Activated naive CD4-positive, alpha-beta T cell (primary cell): ENCODE measurements at places on chromosomes 2 and 18.

- DNase-seq = no peak
Measured at GRCh38 chr2:46847185-46847710, 68.4 kb downstream of the MCFD2 start.

DNA sequence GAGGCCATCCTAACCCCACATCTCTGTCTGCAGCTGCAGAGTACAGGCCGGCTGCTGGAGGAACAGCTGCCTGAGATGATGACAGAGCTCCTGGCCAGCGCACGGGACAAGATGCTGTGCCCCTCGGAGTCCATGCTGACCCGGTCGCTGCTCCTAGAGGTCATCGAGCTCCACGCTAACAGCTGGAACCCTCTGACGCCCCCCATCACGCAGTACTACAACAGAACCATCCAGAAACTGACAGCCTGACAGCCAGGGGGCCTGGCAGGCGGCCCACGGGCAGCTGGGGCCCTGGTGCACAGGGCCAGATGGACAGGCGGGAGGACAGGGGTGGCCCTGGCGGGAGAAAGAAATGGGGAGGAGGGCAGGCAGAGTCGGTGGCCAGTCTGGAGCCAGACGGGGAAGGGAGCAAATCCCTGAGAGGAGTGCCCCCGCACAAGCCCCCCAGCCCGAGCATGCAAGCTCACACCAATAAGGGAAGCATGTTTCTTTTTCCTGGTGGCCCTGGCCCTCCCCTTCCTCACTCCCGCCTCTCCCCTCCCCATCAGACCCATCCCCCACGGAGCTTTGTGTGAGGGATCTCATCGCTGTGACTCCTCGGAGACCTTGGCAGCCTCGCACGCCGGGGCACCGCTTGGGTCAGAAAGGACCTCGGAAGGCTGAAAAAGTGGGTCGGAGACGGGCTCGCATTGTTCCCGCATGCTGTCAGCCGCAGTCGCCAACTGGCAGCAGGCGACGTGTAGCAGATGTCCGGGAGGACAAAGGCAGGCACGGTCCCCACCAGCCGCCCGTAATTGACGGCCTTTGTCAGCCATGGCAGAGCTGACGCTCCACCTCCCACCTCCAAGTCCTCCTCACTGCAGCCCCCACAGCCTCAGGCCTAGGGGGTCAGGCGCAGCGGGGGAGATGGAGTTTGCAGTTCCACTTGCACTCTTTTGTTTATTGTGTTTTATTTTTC is 91.2 kb downstream of the SMAD7 start:
- no peak for DNase-seq

DNA sequence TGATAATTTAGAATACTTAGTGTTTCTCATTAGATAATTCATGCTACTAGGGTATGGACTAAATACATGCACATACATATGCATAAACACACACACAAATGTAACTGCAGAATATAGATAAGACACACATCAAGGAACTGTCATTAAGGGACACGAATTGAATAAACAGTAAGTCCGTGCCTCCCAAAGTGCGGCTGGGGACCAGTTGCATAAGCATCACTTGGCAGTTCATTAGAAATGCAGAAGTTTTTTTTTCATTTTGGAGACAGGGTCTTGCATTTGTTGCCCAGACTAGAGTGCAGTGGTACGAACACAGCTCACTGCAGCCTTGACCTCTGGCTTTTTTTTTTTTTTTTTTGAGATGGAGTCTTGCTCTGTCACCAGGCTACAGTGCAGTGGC is 130.0 kb upstream of the CCDC195 start:
- DNase-seq = no peak

- DNase-seq = no peak
Measured at GRCh38 chr18:60331890-60332289, 40.7 kb downstream of the MC4R start.

DNA sequence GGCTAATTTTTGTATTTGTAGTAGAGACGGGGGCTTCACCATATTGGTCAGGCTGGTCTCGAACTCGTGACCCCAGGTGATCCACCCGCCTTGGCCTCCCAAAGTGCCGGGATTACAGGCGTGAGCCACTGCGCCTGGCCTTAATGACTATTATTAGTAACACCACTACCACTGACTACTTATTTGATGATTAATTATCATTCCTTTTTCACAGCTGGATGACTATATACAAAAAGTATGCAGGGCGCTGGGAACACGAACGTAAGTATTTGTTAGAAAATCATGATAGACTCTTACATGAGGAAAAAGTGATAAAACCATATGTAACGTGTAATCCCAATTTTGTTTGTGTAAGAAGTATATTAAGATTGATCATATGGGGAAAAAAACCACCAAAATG is 21.6 kb downstream of the DARS1 start:
- no peak for DNase-seq

DNA sequence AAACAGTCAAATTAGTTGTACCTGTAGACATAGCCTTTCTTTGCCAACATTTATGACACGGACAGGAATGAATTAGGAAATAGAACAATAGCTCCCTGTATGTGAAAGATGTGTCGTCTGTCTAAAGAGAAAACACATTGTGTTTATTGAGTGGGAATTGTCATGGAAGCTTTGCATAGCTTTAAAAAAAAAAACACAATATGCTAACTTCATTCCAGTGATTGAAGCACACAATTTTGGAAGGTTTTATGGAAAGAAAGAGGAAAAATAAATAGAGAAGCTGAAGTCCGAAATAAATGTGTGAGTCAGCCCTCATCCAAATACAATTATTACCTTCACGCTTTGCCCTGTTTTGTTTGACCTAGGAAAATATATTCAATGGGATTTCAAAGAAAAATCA is 1095.7 kb downstream of the TSN start:
- no peak for DNase-seq

DNA sequence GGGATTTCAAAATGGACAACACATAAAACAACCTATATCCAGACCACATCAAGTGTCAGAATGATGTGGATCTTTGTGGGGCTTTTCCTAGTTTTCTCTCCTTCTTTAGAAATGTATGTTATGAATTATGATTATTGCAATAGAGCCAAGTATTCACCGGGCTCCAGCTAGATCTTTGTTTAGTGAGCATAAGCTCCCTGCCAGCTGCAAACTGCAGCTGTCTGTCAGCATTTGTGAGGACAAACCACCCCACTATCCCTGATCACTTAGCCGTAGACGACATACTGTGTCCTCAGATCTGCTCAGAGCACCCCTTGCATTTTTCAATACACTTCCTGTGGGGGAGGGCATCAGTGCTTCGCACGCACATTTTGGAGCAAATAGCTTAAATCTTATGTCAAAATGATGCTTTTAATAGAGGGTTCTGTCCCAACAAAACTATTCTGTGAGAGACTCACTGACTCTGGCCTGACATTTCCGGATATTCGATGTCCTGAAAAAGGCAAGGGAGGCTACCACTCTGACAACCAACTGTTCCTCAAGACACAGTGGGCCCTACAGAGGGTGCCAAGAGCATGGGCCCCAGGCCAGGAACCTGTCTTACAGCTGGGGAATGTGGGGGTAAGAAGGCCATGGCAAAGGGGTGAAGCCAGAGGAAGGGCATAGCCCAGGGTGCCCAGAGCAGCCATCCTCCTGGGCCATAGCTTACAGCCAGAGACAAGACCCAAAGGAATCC is 346.0 kb downstream of the ARHGAP15 start:
- no peak for DNase-seq

DNA sequence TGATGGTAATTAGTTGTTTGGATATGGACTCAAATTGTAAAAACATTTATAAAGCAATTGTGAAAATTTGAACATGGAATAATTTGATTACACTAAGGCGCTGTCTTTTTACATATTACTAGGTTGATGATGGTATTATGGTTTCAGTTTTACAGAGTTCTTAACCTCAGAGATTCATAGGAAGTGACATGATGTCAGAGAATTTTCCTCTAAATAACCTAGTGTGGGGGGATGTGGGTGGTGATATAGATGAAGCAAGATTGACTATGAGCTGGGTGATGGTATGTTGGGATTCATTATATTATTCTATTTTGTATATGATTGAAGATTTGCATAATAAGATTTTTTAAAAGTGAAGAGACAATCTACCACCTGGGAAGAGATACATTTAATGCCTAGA is 45.9 kb upstream of the ATP5MC3 start:
- no peak for DNase-seq

DNA sequence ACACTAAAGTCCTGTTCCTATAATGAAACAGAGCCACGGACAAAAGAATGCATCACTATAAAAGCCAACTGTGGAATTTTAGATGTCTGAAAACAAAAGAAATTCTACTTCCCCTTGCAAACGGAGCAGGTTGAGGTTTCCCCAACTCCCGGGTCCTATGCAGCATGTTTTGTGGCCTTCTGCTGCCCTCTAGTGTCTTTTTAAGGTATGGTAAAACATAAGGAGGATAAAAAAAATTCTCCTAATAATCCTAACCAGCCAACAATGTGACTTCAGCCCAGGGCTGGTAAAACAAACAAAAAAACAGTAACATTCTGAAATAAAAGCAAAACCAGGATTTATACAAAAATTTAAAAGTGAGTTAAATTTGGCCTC is 539.5 kb downstream of the NRXN1 start:
- DNase-seq = no peak

GRCh38 chr2:59167514-59167913 is 926.4 kb upstream of the FANCL start:
- DNase-seq = no peak

- DNase-seq = no peak
Measured at GRCh38 chr2:233323851-233324250, 16.2 kb downstream of the SAG start.

GRCh38 chr2:38863061-38863695 is 12.6 kb downstream of the DHX57 start:
- no peak for DNase-seq

DNA sequence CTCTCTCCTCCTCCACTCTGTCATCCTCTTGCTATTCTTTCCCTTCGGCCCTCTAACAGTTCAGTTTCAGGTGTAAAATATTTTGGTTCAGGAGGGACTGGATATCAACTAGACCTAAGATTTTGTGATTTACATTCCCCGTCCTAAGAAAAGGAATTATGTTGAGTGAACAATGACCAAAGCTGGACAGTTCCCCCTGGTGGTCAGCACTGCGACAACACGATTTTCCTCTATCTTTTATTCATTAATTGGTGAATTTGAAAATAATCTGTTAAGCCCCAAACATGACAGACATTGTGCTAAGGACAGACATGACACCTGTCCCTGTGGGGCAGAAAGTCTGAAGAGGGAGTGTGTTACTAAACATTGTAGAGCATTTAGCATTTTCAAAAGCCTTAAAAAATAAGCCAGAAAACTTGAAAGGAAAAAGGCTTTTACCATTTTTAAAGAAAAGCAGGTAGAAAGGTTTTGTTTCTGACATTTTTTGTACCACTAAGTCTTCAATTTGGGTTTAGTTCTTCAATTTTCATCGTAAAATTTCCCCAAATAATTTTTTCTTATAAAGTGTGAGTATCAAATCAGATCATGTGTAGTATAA is 28.4 kb upstream of the GTF2A1L start:
- no peak for DNase-seq

DNA sequence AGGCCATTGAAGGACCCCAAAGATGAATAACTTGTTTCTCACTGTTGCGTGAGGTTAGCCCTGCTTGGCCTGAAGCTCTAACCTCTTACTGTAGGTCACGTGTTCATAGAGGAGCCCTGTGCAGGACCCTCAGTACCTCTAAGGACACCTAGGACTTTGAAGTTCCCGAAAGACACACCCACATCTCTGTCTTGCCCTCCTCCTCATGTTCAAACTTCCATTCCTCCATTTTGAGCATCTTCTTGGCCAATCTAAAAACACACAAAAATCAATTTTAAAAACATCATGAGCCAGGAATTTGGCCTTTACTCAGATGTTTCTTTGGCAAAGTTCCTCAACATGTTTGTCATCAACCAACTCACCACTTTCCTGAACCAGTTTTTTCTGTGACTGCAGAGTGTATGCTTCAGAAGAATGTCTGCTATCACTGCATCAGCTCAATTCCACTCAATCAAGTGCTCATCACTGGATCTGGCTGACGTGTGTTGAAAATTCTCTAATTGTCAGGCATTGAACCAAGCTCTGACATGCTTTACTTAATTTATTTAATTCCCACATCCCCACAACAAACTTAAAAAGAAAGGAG is 101.6 kb downstream of the AP1S3 start:
- DNase-seq = no peak

- no peak for DNase-seq
Measured at GRCh38 chr2:191666732-191667131, 11.2 kb upstream of the NABP1 start.

DNA sequence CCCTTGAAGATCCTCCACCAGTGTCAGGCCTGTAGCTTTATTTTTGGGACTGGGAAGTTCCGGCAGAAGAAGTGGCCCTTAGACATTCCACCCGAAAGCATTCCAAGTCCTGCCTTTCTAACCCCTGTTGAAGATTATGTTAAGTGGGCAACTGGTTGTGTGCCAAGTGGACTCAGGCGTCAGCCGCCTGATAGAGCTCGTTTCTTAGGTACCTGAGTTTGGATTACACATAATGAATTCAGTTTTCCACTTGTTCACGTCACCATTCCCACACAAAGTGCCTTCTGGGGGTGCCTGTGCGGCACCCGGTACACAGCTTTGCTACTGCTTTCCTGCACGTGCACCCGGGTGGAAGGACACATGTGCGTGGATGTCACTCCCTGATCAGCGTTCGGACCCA is 156.5 kb downstream of the PTGR3 start:
- no peak for DNase-seq

DNA sequence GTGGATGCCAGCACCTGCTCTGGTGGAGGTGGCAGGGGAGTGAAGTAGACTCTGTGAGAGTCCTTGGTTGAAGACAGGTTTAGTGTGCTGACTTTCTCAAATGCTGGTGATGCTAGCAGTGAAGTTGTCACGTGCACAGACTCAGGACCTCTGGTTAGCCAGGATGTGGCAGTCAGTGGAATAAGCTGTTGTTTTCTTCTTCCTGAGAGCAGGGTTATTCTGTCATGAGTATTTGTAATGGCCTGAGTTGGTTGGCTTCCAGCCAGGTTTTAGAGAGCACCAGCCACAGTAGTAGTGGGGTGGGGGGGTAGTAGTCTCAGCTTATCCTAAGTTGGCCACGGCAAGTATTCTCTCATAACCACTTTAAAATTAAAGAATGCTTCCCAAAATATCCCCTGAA is 238.5 kb upstream of the FBXO11 start:
- no peak for DNase-seq

DNA sequence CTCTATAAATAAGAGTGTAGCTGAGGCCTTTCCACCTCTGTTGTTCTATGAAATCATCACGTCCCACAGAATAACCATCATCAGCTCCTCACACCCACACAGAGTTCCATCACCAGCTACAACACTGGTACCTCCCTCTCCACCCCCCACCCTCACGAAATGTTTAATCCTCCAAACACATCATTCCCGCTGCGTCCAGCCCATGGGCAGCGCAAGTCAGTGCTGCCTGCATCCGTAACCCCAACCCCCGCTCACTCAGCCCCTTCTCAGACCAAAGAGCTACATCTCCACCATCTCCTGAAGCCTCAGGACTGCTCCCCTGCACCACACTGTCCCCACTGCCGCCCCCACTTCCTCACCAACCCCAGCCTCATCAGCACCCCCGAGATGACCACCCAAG is 19.4 kb downstream of the DNMT3A start:
- DNase-seq = no peak

GRCh38 chr2:120219766-120220165 is 3.4 kb downstream of the TMEM185B start:
- DNase-seq = no peak

- DNase-seq = no peak
Measured at GRCh38 chr2:1728821-1729220, 15.5 kb downstream of the PXDN start.
